ENCODE measurements at places on chromosomes 12 and 14. TPM values are rescaled to one million over a fixed set of nuclear protein-coding genes. Genes with fewer than 3 reads are reported as not detected.

FGF6 gene
- not detected for total RNA-seq

DNA sequence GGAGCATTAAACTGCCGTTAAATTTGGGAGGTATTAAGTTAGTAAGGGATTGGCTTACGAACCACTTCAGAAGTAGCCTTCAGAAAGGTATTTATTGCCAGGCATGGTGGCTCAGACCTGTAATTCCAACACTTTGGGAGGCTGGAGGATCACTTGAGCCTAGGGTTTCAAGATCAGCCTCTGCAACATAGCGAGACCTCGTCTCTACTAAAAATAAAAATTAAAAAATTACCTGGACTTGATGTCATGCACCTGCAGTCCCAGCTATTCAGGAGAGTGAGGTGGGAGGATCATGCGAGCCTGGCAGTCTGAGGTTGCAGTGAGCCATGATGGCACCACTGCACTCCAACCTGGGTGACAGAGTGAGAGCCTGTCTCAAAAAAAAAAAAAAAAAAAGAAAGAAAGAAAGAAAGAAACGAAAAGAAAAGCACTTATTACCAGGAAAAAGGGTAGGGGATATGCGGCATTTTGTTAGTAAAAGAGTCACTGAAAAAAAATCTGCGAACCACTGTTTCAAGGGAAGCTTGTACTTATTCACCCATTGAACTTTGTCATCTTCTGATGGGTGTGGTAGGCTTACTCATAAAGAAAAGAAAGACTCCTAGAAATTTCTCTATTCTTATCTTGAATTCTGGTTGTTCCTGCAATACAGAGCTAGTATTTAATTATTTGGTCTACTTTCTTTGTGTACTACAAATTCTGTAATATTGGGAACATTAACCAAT, 33.6 kb upstream of the PLEKHA5 start:
- H3K27me3 ChIP-seq = no peaks in the 10 kb centered on the region
- DNase-seq = peak; percentile 6
- peaks cover 17% of the 10 kb centered on the region for H3K4me1 ChIP-seq
- peak overlapping the region; percentile 55 for H3K27ac ChIP-seq

DNA sequence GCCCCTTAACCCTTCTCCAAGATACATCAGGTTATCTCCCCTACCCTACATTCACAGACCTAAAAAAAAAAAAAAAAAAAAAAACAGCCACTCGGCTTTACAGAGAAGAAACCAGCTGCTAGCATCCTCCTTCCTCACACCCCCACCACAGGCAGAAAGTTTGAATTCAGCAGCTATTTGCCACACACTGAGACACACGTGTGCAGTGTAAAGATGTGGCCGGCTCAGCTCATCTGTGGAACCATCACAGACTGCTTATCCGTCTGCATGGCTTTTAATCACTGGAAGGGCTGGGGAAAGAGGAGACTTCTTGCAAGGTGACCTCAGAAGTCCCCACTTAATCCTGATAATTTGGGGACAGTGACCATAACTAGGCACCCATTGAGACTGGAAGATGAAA, 50.0 kb downstream of the VWF start:
- no peak overlapping the region for H3K4me3 ChIP-seq
- H3K4me1 ChIP-seq = no peaks in the 10 kb centered on the region
- DNase-seq = no peak
- peaks cover 33% of the 10 kb centered on the region for H3K27me3 ChIP-seq

DNA sequence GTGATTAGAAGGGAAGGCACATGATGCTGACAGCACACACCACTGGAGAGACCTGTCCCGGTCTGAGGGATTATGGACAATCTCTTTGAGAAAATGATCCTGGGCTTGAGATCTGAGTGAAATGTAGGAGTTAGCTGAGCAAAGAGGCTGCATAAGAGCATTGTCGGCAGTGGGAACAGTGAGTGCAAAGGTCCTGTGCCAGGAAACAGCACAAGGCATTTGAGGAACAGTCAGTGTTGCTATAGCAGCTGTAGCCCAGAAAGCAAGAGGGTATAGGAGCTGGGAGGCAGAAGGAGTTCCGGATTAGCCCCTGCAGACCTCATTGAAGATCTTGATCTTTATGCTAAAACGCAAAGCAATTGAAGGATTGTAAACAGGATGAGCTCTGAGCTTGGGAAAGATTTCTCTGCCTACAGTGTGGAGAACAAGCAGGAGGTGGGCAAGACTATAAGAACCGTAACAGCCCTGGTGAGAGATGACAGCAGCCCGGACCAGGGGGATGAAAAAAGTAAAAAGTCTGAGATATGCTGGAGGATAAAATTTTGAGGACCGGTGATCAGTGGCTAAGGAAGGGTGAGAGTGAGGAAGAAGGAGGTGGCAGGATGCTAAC, 28.5 kb downstream of the CFL2 start:
- H3K4me1 ChIP-seq = peaks cover 2% of the 10 kb centered on the region
- H3K27ac ChIP-seq = no peak overlapping the region
- no peaks in the 10 kb centered on the region for H3K27me3 ChIP-seq
- H3K36me3 ChIP-seq = no peaks in the 10 kb centered on the region

GALNT6 gene
- 45.3 TPM for total RNA-seq

- no peak for DNase-seq
- H3K27ac ChIP-seq = no peak overlapping the region
- peaks cover 7% of the 10 kb centered on the region for H3K36me3 ChIP-seq
- H3K4me3 ChIP-seq = no peak overlapping the region
- H3K4me1 ChIP-seq = no peaks in the 10 kb centered on the region
These were observed 44.3 kb downstream of the CCDC92 start for GRCh38 chr12:123928274-123928865.

- H3K4me1 ChIP-seq = peaks cover 67% of the 10 kb centered on the region
- H3K36me3 ChIP-seq = peaks cover 19% of the 10 kb centered on the region
- peak overlapping the region; percentile 65 for H3K27ac ChIP-seq
- peak overlapping the region; percentile 45 for H3K4me3 ChIP-seq
- DNase-seq = peak; percentile 29
- no peaks in the 10 kb centered on the region for H3K27me3 ChIP-seq
These were observed 150.8 kb downstream of the PRKCH start for GRCh38 chr14:61472011-61472672.

GRCh38 chr12:104381731-104382480, 74.8 kb upstream of the CHST11 start:
- DNase-seq = peak; percentile 90
- peaks cover 16% of the 10 kb centered on the region for H3K4me1 ChIP-seq
- H3K36me3 ChIP-seq = peaks cover 5% of the 10 kb centered on the region
- no peaks in the 10 kb centered on the region for H3K27me3 ChIP-seq

DNA sequence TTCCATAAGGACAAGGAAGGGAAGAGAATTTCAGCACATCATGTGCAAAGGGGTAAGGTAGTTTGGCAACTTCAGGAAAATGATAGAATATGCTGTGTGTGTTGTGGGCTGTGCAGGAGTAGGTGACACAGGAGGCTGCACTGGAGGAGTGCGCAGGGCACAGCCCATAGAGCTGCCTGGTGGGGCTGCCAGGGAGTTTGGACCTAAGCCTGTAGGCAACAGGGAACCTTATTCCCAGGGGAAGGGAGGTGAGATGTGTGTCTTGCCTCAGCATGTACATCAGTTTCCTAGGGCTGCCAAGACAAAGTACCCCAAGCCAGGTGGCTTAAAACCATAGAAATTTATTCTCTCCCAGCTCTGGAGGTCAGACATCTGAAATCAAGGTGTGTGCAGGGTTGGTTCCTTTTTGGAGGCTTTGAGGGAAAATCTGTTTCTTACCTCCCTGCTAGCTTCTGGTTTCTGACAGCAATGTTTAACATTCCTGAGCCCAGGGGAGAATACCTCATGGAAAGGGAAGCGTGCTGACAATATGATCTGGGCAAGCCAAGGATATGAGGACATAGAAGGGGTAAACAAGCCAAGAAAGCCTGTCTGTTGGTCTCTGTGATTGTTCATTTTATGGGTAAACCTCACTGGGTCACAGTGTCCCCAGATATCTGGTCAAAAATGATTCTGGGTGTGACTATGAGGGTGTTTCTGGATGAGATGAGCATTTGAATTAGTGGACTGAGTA, 174.0 kb upstream of the NTF3 start:
- H3K4me3 ChIP-seq = no peak overlapping the region
- H3K36me3 ChIP-seq = no peaks in the 10 kb centered on the region
- H3K4me1 ChIP-seq = no peaks in the 10 kb centered on the region
- H3K27me3 ChIP-seq = no peaks in the 10 kb centered on the region
- H3K27ac ChIP-seq = no peak overlapping the region

GRCh38 chr12:55682087-55682796, 25.5 kb downstream of the ITGA7 start:
- no peaks in the 10 kb centered on the region for H3K27me3 ChIP-seq
- H3K4me1 ChIP-seq = peaks cover 30% of the 10 kb centered on the region
- peak; percentile 36 for DNase-seq
- H3K36me3 ChIP-seq = peaks cover 30% of the 10 kb centered on the region
- H3K4me3 ChIP-seq = peak overlapping the region; percentile 87

- no peak overlapping the region for H3K4me3 ChIP-seq
- no peaks in the 10 kb centered on the region for H3K4me1 ChIP-seq
- no peak overlapping the region for H3K27ac ChIP-seq
- no peaks in the 10 kb centered on the region for H3K27me3 ChIP-seq
- no peaks in the 10 kb centered on the region for H3K36me3 ChIP-seq
These were observed 181.9 kb downstream of the BCAT1 start for GRCh38 chr12:24767016-24767415.
